Psoas muscle (tissue), 8 donors: ENCODE measurements at places on chromosomes 6 and 20. TPM values are rescaled to one million over a fixed set of nuclear protein-coding genes. Genes with fewer than 3 reads are reported as not detected.

GRCh38 chr6:135075018-135075417 is 20.4 kb upstream of the HBS1L start:
- no peak overlapping the region for H3K27ac ChIP-seq
- no peaks in the 10 kb centered on the region for H3K4me1 ChIP-seq
- DNase-seq = no peak
- no peak overlapping the region for H3K4me3 ChIP-seq
- no peaks in the 10 kb centered on the region for H3K27me3 ChIP-seq
- no peaks in the 10 kb centered on the region for H3K36me3 ChIP-seq

The SIRPD gene
- not detected for total RNA-seq

GRCh38 chr6:148348335-148348734 is 5.7 kb downstream of the SASH1 start:
- H3K36me3 ChIP-seq = no peaks in the 10 kb centered on the region
- peaks cover 2% of the 10 kb centered on the region for H3K27me3 ChIP-seq

The TFEB gene
- total RNA-seq = 35.4 TPM

The SLA2 gene
- 0.34 TPM for total RNA-seq

The CLVS2 gene
- 2.5 TPM for total RNA-seq

- H3K4me1 ChIP-seq = no peaks in the 10 kb centered on the region
- H3K27ac ChIP-seq = no peak overlapping the region
- H3K36me3 ChIP-seq = no peaks in the 10 kb centered on the region
- no peak overlapping the region for H3K4me3 ChIP-seq
- DNase-seq = no peak
- H3K27me3 ChIP-seq = no peaks in the 10 kb centered on the region
These were observed 59.4 kb upstream of the CITED2 start for GRCh38 chr6:139433631-139434419.
